ENCODE measurements at places on chromosomes 11 and 22.

DNA sequence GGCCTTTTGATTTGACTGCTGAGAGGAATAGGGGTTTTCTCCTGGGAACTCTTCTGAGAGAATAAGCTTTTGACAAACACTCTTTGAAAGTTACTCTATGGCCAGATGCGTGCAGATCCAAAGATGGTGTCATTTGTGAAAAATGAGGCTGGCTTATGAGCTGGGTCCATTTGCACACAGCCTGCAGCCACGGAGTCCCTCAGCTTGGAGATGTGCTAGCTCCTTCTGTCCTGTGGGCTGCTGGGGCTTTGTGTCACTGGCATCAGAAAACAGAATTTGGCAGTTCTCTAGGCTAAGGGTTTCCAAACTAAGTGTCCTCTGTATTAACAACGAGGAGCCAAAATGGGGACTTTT, 702.4 kb downstream of the NTM start:
- DNase-seq, result no peak

GRCh38 chr11:100586361-100587101, 100.6 kb upstream of the ARHGAP42 start:
- no peak for DNase-seq

DNA sequence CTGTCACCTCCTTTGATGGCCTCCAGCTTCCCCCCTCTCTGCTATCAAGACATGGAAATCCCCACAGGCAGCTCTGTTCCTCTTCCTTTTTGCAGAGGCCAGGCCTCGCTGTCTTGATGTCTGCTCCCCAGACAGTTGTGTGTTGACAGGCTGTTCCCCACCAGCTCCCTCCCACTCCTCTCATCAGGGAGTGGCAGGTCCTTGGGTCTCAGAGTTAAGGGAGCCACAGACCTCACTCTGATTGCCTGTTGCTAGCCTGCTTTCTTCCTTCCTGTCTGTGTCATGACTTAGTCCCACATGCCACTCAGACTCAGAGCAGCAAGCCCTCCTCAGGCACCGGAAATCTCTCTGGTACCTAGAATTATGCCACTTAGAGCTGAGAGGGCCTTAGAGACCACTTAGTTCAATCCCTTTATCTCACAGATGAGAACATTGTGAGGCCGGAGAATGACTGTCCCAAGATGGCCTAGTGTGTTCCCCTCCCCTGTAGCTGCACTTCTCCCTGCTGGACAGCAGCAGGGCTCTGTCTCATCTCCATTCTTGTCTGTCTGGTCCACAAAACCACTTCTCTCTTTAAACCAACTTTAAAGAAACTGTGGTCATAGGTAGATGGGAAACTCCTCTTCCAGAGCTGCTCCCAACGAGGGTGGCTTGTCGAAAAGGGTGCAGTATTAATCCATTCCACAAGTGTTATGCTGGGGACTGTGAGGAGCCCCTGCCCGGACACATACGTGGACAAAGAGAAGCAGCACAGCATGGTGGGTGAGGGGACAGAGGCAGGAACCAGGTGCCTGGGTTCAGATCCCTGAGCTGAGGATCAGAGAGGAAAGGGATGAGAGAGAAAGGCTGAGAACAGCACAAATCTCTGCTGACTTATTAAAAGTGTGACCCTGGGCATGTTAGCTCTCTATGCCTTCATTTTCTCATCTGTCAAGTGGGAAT, 4.2 kb downstream of the AMPD3 start:
- peak; percentile 75 for DNase-seq

DNA sequence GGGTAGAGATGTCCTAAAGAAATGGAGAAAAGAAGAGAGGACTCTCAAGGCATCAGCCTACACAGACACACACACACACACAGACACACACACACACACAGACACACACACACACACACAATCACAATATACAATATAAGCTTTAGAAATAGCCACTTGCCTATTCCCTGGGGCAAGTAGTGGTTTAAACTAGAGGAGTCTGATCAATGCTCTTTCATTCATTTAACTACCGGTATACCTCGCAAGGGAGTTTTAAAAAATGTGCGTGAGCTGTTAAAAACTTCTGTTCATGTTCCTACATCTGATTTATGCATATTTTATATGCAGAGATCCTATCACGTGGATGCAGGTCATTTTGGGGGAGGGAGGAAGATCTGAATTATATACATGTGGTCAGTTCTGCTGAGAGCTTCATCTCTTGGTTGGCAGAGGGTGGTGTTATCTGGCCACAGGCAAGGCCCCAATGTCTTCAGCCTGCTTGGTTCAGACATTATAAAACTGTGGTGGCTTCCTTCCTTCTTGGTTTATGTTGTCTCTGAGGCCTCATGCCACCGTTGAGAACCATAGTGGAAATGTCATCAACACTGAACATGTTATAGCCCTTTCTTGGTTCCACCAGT, 56.6 kb downstream of the SYT13 start:
- DNase-seq, result no peak

DNA sequence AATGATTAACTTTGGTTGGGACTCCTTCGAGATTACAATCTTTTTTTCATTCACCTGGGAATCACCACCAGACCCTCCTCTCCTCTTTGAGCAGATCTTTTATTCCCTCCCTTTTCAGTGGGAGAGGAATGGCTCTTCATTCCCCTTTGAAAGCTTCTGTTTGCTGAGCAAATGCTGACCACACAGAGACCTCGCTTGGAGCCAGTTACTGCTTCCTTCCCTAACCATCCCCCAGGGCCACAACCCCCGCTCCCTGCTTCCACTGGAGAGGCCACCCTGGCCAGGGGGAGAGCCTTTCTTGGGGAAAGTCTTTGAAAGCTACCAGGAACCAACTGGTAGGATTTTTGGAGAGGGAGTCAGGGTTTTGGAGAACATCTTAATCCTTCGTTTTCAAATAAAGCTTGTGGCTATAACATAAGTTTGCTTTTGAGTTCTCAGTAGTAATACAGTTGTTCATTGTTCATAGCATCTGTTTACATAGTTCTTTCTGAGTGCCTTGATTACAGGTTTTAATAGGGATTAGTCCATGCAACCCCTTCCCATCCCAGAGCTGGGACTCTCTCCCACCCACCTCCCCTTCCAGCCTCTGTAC, 138.4 kb downstream of the DBX1 start:
- no peak for DNase-seq

- DNase-seq, result no peak
Observed at GRCh38 chr22:39405346-39406085, 5.9 kb downstream of the TAB1 start.

DNA sequence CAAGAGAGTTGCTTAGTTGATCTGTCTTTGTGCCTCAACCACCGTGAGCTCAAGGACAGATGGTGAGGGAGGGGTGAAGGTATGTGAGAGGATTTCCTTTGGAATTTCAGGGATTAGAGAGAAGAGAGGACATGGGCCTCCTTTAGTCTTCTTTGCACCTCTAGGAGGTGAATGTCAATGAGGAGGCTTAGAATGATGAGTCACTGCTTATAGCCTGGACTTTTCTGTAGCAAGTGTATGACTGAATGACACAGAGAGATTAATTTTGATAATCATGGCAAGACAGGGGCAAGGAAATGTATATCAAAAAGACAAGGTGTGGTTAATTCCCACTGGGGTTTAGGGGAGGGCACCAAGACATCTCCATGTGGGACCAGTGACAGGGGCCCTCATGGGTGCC, 947.3 kb upstream of the TENM4 start:
- DNase-seq, result no peak

DNA sequence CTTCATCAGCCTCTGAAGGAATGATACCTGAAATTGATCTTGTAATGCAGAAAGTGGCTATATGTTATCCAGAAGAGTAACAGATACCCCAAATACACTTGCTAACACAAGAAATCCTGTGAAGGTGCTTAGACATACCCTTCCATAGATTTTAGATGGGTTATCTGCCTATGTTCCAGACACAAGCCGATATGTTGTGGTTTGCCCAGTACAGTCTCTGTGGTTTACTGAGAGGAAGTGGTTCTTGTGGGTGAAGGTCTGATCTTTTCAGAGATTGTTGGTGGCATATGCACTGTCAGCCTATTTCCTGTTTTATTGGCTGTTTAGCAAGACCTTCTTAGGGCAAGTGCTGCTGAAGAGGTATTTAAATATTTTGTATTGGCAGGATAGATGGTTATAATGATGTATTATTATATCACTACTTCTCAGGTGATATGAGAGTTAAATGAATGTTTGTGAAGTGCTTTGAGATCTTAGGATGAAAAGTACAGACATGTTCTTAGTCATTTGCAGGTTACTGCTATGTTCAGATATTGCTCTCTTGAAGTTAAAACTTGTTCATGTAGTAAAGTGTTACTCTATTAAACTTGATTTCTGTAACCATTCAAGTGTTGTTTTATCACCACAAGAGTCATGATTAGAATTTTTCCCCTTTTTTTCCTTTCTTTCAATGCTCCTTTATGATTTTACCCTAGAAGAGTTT, 8.2 kb downstream of the ARHGEF12 start:
- no peak for DNase-seq

- DNase-seq, result no peak
Observed at GRCh38 chr11:70367071-70367470, 31.3 kb upstream of the CTTN start.

GRCh38 chr11:75565221-75565814, 3.3 kb downstream of the SERPINH1 start:
- no peak for DNase-seq

DNA sequence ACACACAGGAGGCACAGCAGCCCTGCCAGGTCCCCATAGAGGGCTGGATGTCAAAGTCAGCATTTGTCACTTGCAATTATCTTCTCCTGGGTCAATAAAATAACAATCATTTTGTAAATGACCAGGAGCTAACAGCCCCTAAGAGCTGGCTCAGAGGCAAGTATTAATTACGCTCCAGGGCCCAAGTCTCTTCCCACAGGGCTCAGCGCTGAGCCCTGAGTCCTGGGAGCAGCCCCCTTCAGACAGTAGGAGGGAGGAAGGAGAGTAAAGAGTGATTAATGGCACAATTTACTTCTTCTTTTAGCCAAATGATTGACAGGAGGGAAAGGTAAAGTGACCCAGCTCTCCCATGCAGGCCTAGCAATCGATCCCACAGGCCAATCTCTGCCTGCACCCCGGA, 99.0 kb upstream of the DRD2 start:
- no peak for DNase-seq

DNA sequence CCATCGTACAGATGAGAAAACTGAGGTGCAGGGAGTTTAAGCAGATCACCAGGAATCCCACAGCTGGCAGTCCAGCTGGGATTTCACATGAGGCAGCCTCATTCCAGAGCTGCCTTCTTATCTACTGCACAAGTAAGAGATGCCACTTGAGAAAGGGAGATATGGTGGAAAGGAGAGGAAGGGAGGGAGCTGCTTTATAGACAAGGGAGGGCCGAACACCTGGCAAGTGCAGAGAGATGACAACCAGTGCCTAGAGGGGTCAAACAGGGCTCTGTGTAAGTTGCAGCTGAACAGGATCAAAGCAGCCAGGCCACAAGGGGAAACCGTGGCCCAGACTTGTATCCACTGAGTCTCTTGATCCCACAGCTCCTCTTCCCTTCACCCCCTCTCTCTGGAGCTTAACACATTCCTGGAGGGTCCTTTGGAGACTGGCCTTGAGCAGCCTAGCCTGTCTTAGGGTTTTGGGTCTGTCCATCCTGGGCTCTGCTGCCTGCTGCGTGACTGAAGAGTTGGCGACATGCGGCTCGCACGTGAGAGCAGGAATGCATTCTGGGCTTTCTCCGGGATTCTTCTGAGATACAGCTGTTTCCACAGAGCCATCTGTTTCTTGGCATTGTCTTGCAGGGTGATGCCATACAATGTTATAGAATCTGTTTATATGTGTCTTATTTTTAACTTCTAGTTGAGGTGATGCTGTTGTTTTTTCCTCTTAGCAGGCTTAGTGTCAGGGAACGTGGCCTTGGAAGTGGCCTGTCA, 268.5 kb upstream of the SYN3 start:
- DNase-seq, result no peak

All from activated naive CD4-positive, alpha-beta T cell treated with anti-CD3 and anti-CD28 coated beads, Interleukin-2, amount 50 U/mL, for 72 hours (primary cell).